ENCODE measurements at places on chromosomes 7 and 10.

GRCh38 chr7:40761762-40762560 is 627.2 kb downstream of the SUGCT start:
- DNase-seq = no peak

GRCh38 chr7:74656441-74656836 is 1.1 kb upstream of the GTF2I start:
- DNase-seq = peak; percentile 80

DNA sequence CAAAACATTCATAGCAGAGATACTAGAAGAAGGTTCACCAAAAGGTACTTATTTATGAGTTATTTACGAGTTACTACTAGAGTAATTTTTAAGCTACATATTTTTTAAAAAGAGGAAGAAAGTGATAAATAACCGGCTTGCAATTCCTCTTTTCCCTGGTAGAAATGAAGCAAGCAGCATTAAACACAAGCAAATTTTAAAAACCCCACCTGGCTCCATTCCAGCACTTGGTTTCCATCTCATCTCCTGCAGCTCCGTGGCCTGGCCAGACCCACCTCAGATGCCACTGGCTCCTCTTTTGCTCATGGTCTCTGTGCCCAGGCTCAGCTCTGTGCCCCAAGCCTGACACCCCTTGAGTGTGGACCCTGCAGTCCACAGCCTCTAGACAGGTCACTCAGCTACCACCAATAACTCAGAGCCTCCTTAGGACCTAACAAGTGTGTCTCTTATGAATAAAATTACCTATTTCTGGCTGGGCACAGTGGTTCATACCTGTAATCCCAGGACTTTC is 479.5 kb downstream of the TNS3 start:
- DNase-seq = no peak

- no peak for DNase-seq
These were observed 46.2 kb upstream of the ZEB1 start for GRCh38 chr10:31272841-31273240.

- DNase-seq = no peak
These were observed 23.9 kb downstream of the ST7 start for GRCh38 chr7:116977172-116977571.

DNA sequence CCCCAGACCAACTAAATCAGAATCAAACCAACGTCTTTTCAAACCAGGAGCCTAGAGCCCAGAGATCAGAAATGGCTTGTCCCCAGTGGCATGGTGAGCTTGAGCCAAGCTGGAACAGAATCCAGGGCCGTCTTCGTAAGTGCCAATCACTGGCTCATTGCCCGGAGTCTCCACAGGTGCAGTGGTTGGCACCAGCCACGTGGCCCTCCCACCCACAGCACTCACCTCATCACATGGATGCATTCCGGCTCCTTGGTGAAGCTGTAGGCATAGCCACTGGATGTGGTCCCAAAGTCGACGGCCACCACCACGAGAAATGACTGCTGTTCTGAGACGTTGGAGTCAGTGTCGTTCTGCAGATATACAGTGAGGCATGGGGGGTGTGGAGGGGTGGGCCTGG is 37.4 kb downstream of the HSPA12A start:
- no peak for DNase-seq

GRCh38 chr7:18792871-18793595 is 297.5 kb downstream of the HDAC9 start:
- peak; percentile 44 for DNase-seq

- no peak for DNase-seq
These were observed 21.6 kb upstream of the NME8 start for GRCh38 chr7:37826825-37827224.

DNA sequence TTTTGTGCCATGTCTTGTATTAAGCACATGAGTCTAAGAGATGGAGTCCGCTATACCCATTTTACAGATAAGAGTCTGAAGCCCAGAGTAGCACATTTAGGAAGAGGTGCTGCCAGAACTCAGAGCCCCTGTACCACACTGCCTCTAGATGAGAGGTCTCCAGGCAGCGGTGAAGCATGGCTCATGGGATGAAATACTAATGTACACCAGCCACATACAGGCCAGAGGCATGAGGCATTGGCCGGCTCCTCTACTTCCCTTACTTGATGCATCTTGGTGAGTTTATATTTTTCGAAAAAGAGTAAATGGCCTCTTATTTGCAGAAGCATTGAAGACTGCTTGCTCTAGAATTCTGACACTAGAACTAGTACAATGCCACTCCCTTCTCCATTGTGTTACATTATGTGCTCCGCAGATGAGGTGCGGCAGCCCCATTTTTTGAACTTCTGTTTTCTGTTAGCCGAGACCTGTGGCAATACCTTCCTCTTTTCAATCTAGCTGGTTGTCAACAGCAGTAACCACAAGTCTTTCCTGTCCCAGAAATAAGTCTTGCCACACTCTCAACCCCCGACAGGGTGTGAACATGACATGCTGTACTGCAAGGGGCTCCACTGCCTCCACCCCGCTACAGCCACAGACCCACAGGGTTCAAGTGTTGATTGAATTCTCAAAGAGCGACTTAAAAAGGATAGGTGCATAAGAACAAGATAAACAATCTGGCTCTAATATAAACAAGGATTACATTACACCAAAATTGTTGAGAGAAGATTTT is 145.3 kb downstream of the CELF2 start:
- no peak for DNase-seq

GRCh38 chr7:31690935-31691334 is 3.9 kb downstream of the PPP1R17 start:
- DNase-seq = no peak

GRCh38 chr7:33932221-33932620 is 26.9 kb downstream of the BMPER start:
- DNase-seq = no peak
